Nephron progenitor cell (in vitro differentiated cells): ENCODE measurements at places on chromosomes 1 and 21.

DNA sequence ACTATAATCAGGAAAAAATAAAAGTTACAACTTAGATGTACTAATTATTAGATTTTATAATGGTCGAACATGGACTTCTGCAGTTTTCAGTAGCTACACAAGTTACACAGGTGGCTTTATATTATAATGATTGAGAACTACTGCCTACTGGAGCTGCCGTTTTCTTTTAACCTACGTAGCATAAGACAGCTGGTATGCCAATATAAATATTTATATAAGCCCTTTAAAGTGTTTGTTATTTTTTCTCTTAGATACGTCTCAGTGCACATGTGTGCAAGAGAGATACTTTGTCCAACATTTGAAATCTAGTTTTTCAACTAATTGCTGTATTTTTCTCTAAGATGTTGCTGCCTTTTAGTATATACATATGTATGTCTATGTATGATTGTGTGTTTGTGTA lies 42.4 kb downstream of the PDC start:
- no peak for DNase-seq

- no peak for DNase-seq
These were observed 3.9 kb upstream of the SFN start for GRCh38 chr1:26858891-26859640.

- DNase-seq = no peak
These were observed 27.5 kb downstream of the KCTD3 start for GRCh38 chr1:215594640-215595039.

- no peak for DNase-seq
These were observed 1.4 kb downstream of the TSSK3 start for GRCh38 chr1:32363713-32364112.

DNA sequence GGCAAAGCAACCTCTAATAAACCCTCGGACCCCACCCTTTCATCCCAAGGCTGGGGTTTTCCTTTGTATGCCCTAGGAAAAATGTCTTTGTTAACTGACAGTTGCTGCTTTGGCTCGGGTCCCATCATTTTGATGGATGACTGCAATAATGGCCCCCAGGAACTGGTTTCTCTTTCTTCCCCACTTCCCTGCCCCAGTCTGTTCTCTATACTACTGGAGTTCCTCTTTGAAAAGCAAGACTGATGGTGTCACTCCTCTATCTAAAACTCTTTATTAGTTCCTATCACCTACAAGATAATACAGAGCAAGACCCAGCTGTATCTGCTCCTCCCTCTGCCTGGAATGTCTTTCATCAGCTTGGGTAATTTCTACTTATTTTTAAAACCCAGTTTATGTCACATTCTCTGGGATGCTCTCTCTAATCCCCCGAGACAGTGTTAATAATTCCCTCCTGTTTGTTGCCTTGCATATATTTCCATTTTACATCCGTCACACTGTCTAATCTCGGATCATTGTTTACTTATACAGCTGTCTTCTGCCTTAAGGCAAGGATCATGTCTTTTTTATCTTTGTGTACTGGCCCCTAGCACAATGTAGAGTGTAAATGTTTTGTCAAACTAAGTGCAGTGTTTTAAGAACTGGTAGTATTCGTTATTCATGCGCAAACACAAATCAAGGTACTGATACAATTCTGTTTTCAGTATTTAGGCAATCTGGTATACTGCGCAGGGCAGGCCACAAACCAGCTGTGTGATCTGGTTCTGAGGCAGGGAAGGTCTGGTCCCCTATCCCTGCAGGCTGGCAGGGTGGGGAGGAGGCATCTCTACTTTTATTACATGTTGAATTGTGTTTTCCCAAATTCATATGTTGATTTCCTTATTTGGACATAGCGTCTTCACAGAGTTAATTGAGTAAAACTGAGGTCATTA lies 16.1 kb downstream of the SLAMF1 start:
- no peak for DNase-seq

DNA sequence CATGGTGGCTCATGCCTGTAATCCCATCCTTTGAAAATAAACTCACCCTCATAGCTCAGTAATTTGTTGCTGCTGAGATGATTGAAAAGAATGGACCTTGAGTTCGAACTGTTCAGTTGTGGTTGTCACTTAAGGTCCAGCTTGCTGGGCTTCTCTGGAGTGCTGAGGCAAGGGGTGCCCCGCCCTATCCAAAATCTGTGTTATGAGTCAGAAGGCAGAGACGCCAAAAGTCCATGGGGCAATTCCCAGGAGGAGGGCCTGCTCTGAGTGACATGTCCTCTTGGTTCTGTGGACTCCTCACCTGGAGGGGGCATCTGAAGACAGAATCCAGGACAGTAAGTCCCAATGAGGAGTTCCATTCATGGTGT lies 64.8 kb downstream of the MYOM3 start:
- DNase-seq = no peak
